Activated CD4-positive, CD25-positive, alpha-beta regulatory T cell (primary cell): ENCODE measurements at places on chromosomes 1 and 21.

DNA sequence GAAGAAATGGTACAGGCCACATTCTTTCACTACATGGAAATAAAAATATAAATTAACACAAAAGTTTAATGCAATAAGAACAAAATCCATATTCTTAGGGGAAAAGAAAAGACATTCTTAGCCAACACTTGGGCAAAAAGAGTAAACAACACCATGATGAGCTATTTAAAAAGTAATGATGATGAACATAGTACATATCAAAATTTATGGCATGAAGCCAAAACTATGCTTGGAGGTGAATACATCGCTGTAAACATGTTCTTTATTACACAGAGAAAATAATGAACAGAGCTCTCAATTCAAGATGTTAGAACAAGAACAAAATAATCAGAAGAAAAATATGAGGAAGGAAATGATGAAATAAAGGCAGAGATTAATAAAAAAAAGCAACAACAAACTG lies 158.2 kb downstream of the ZSCAN20 start:
- no peak for DNase-seq

DNA sequence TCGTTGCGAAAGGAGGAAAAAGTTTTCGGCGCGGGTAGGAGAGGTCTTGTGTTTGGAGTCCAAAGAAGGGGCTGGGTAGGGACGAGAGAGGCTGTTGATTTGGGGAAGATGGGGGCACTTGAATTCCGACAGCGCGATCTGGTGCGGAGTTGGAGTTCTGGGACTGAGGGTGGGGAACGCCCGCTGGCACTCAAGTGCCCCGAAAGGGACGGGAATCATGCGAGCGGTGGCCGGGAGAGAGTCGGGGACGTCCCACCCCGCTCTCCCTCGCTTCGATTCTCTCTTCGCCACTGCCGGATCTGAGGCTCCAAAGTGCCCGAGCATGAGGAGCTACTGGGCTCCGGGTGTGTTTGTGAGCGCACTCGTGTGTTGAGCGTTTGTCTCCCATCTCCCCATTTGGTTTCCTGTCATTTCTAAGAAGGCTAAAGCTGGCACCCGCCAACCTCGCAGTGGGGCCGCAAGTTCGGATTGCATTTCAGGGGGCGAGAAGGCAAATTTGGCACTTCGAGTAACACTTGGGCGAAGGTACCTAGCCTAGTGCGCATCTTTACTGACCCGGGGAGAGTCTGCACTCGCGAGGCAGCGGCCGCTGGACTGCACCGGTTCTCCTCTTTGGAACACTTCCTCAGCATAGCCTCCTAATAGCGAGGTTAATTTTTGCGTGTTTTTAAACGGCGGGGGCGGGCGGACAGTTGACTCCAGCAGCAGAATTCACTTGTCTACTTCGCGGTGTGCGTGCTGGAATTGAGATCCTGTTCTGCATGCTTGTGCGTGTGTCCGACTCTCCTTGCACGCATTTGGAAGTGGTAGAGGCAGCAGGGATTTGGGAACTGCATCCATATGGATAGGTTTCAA lies 1.2 kb downstream of the CHRM3 start:
- DNase-seq: no peak

GRCh38 chr1:57887964-57888491 lies 464.2 kb upstream of the DAB1 start:
- DNase-seq: no peak

DNA sequence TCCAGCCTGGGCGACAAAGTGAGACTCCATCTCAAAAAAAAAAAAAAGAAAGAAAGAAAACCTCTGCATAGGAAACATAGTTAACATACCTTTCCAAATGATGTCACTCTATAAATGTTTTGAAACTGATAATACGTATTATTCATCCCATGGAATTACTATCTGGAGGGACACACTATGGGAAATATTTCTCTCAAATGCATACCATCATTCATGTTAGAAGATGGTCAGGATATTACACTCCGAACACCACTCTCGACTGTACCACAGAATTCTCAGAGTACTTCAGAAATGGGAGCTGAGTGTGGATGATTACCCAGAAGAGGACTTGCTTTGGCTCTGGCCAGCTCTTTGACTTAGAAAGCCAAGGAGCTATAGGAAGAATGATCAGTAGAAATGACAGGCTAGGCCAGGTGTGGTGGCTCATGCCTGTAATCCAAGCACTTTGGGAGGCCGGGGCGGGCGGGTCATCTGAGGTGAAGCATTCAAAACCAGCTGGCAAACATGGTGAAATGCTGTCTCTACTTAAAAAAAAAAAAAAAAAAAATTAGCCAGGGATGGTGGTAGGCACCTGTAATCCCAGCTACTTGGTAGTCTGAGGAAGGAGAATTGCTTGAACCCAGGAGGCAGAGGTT lies 5.2 kb upstream of the LIN28A start:
- no peak for DNase-seq

DNA sequence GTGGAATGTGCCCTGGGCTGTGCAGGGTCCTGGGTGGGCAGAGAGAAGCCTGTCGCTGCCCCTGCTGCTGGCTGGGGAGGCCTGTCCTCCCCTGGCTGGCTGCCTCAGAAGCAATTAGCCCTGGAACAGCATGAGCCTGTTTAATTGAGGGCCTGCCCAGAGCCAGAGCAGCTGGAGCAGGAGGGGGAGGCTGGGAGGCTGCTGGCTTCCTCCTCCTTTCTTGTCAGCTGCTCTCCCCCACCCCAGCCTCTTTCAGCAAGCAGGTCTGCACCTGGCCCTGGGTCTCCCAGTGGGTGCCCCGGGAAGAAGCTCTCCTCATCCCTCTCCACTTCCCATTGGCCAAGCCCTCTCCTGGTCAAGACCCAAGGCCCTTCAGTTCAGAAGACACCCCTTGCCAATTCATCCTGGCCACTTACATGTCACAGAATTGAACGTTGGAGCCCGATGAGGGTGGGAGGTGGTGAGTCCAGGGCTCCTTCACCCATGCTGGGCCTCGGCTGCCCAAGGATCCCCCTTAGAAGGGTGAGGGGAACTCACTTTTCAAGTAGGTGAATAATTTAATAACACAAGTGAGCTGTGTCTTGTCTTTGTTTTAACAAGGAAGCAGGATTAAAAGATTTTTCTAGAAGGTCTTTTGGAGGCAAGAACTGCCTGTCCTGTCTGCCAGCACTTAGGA lies 13.2 kb downstream of the AMPD2 start:
- no peak for DNase-seq

DNA sequence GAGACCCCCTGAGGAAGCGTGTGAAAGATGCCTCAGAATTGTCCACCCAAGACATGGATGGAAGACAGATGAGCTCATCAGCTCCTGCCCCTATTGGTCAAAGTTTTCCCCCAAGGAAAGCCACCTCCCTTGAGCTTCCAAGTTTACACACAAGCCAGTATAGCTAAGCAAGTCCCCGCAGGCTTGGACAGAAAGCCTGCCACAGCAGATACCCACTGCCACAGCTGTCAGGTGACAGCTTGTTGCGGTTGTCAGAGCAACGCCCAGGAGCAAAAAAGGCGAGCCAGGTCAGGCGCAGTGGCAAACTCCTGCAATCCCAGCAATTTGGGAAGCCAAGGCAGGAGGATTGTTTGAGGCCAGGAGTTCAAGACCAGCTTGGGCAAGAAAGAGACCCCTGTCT lies 60.9 kb upstream of the IFNAR2 start:
- DNase-seq: no peak

DNA sequence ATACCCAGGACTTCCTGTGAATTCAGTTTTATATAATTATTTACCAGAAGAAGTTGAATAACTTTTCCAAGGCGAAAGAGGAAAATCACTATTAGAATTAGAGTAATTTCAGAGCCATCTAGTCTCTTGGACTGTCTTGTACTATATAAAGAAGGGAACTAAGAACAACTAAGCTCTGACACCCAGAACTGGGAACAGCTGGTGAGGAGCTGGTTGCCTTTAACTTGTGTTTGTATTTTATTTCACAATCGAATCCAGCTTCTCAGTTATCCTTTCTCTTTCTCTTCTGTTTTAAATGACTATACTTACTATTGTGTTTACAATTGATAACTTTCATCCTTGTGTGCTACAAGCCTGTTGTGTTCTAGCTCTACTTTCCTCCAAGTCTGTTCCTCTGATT lies 8.4 kb downstream of the SNX27 start:
- DNase-seq: no peak

GRCh38 chr21:40244981-40245380 lies 377.7 kb downstream of the PCP4 start:
- no peak for DNase-seq

DNA sequence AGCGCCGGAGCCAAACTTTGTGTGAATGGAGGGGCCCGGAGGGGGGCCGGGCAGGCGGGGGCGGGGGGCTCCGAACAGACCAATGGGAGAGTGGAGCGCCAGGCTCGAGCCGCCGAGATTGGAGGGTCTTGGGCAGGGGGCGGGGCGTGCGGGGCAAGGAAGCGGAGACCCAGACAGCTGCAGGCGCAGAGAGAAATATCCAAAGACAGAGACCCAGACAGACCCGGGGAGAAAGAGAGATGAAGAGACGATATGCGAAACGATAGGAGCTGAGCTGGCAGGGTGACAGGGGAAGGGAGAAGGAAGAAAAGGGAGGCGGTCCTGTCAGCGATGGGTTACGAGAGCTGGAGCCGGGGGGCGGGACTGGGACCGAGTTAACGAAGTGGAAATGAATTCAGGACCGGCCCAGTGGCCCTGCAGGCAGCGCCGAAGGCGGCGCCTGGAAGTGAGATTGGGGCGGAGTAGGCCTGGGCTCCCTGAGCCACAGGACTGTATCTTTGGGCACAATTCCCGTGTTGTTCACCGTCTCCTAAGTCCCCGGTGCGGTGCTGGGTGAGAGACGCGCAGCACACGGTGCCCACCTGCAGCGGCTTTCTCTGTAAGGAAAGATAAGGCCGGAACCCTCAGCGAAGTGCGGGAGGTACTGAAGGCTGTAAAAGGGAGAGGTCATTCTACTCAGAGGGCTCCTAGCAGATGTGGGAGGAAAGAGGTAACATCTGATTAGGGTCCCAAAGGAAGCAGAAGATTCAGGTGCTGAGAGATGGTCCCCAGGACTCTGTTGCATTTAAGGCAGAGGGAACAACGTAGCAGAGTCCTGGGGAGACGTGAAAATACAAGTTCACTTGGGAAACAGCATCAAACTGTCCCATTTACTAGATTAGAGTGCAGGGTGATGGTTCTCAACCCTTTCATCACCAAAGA lies 543 bp upstream of the KCNJ10 start:
- DNase-seq: peak; percentile 9

DNA sequence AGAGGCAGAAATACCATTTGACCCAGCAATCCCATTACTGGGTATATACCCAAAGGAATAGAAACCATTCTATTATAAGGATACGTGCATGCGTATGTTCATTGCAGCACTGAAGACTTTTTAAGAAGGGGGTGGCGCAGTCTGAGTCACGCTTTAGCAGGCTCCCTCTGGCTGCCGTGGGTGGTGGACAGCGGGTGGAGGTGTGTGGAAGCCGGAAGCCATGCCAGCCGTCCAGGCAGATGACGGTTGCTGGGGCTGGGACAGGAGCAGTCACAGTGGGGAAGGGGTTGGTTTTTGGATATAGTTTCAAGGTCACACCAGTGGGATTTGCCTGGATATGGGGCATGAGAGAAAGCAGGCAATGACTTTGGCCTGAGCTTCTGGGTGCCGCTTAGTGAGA lies 270.5 kb downstream of the GRIK3 start:
- DNase-seq: no peak

DNA sequence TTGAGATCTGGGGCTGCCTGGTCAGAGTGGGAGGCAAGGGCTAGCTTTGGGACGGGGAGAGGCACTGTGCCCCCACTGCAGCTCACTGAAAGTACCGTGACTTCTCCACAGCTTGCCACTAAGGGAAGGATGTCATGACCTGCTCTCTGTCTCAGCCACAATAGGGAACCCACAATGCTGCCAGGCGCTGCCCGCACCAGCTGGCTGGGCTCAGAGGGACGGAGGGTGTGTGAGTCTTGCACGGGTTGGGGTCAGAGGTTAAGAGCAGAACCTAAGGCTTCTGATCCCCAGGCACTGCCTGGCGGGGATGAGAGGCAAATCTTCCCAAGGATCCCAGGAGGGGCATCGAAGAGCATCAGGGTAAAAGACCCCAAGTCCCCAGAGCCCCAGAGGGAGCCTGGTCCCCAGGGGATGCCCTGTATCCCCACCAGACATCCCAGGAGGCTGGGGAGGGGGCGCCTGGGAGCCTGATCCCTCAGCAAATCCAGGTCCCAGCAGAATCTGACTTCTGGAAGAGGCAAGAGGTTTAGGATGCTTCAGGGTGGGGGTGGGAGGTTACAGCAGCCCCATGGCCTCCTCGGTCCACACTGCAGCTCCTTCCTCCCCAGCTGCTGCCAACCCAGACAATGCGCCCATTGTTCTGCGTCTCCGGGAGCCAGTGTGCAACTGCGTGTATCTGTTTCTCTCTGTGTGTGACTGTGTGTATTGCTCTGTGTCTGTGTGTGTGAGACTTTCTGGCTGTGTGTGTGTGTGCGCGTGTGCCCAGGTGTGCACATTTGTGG lies 2.0 kb upstream of the MARCKSL1 start:
- DNase-seq: no peak

DNA sequence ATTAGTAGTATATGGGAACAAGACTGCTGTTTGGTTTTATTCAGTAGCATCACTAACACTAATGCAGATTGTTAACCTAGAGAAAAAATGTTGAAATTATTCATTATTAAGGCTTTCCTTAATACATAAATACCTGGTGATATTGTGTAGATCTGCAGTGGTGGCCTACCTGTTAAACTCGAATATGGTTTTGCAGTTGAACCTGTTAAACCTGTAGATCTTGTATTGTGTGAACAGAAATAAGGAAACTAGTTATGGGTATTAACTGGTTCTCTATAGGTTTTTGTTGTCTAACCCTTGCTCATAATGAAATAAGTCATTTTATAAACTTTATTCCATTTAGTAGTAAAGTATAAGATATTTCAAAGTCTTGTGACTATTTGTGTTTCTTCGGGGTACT lies 23.9 kb downstream of the PKN2 start:
- no peak for DNase-seq

- DNase-seq: no peak
Measured at GRCh38 chr1:33170351-33171274, 11.2 kb downstream of the TRIM62 start.

DNA sequence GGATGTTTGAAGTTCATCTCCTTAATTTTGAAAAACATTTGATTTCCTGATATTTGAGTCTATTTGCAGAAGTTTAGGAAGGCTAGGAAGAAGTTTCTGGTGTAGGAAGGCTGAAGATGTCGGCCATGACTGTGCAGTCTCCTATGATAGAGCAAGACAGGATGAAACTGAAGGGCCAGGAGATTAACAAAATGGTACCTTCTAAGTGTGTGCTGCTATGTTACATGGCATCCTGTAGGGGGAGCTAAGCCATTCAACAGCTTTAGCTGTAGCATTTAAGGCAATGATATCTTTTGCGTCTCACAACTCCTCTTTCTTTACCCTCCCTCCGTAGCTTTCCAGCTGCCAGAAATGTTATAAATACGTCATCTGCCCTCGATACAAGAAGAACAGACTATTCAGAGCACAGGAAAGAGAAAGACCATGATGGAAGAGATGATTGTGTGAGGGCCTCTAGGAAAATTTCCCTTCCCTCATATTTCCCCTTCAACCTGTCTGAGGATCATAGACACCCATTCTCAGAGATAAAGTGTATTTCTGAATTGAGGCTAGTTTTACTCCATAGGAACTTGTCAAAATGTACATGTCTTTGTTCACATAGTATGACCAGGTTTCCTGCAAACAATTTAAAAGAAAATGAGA lies 61.1 kb downstream of the XCL1 start:
- DNase-seq: no peak
